ENCODE measurements at places on chromosomes 5 and 9.

DNA sequence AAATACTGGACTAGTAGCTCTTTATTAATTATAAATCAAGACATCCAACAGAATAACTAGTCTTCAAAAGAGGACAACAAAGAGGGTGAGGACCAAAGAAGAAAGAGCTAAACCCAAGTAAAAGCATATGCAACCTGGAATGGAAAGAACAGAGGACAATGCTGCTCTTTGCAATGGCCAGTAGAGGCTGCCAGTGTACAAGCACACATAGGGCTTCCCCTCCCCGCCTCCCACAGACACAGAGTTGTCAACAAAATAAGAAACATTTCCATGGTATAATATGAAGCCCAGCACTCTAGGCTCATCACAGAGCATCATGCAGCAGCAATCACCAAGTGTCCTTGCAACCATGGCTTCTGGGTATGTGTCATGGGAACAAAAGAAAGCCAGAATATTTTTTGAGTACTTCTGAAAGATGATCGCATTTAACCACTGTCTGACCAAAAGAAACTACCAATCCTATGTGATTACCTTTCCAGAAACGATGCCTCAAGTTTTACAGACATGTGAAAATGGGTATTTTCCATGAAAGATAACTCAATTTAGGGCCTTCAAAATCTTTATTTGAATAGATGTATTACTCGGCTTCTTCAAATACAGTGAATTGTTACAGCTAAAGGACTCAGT, 58.1 kb downstream of the RFX3 start:
- peak; percentile 7 for DNase-seq

- DNase-seq = no peak
Measured at GRCh38 chr5:169089343-169089742, 211.6 kb downstream of the SLIT3 start.

DNA sequence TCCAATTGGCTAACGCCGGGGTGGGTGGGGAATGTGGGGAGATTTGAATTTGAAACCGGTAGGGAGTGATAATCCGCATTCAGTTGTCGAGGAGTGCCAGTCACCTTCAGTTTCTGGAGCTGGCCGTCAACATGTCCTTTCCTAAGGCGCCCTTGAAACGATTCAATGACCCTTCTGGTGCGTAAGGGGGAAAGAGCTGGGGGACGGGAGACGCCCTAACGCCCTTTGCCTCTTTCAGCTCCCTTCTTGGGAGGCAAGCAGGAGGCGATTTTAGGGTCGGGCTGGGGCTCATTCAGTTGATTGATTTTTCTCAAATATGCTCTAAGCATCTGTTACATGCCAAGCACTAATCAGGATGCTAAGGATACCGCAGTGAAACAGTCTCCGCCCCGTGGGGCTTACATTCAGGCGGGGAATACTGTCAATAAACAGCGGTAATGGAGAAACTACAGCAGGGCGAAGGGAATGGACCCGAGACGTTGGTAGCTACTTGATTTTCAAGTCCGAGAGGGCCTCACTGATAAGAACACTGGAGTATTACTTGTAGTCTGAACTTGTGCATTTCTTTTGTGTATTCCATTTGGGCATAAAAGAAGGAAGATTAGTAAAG, at the start of gene HMMR:
Gene HMMR (plus strand): TSS at position 71 of the 610 bp plus-strand sequence. CDS start 61 bp downstream, at position 132.
- DNase-seq = no peak

- DNase-seq = no peak
Measured at GRCh38 chr9:8071445-8071798, 271.8 kb upstream of the DMAC1 start.

GRCh38 chr5:76790632-76791290, 28.1 kb upstream of the F2RL1 start:
- DNase-seq = peak; percentile 88

GRCh38 chr5:145497052-145497451, 338.1 kb downstream of the PRELID2 start:
- DNase-seq = no peak

All from SJSA1 (cell line).